Vagina (tissue), 2 donors: ENCODE measurements at places on chromosomes 1 and 21.

DNA sequence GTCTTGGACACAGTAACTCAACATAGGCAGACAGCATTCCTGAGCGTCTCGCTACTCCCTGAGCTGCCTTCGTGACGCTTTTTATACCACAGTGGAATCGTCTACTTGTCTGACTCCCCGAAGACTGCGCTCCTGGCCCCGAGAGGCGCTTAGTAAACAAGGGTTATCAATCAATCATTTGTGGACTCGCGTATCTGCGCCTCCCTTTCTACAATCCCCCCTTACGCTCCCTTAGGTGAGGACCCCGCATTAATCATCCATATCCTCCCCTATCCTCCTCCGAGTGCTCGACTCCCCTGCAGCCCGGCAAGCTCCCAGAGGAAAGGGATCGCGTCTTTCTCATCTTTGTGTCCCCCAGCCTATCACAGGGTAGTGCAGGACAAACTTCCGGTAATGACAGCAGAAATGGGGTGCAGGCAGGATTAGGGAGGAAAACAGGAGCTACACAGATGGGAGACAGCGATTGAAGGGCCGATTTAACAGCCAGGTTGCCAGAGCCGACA lies 522 bp downstream of the TMEM59 start:
- H3K4me1 ChIP-seq: peaks cover 57% of the 10 kb centered on the region
- H3K4me3 ChIP-seq: peak overlapping the region; percentile 92
- DNase-seq: peak; percentile 88
- H3K27me3 ChIP-seq: no peaks in the 10 kb centered on the region
- H3K27ac ChIP-seq: peak overlapping the region; percentile 91

GRCh38 chr1:40316595-40317393 lies at the start of gene COL9A2:
Gene COL9A2 (minus strand): TSS chr1:40317286. CDS start chr1:40317197, 89 bp downstream.
- H3K27me3 ChIP-seq: peaks cover 7% of the 10 kb centered on the region
- H3K4me3 ChIP-seq: peak within 1 kb of the TSS; percentile 46
- no peak within 1 kb of the TSS for H3K27ac ChIP-seq
- DNase-seq: peak; percentile 84
- peaks cover 36% of the 10 kb centered on the region for H3K4me1 ChIP-seq

DNA sequence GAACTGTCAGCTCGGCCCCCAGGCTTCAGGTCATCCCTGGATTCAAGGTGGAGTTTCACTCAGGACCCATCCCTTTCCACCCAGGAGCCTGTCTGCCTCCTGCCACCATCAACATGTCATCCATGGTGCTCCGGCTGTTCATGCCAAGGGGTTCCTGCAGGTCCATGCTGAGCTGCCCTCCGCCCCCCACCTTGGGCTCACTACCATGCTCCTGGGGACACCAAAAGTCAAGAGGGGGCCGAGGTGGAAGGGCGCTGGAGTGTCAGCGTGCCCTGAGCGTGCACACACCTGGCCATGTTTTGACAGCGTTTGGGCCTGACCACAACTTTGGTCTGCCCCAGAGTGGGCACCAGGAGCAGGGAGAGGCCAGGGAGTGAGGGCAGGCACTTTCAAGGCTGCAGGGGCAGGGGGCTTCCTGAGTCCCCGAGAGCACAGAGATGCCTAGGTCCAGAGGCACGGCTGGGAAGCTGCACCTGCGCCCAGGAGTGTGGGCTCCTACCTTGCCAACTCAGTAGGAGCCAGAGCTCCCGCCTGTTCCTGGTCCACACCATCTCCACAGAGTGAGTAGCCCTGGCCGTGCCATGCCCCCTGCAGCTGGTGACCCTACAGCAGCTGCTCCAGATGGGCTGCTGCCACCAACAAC lies 639.6 kb upstream of the ZP4 start:
- no peaks in the 10 kb centered on the region for H3K36me3 ChIP-seq
- DNase-seq: no peak
- no peak overlapping the region for H3K4me3 ChIP-seq
- H3K27ac ChIP-seq: no peak overlapping the region
- no peaks in the 10 kb centered on the region for H3K4me1 ChIP-seq

GRCh38 chr1:93061895-93062792 lies 16.9 kb upstream of the MTF2 start:
- no peak for DNase-seq
- no peaks in the 10 kb centered on the region for H3K4me1 ChIP-seq

DNA sequence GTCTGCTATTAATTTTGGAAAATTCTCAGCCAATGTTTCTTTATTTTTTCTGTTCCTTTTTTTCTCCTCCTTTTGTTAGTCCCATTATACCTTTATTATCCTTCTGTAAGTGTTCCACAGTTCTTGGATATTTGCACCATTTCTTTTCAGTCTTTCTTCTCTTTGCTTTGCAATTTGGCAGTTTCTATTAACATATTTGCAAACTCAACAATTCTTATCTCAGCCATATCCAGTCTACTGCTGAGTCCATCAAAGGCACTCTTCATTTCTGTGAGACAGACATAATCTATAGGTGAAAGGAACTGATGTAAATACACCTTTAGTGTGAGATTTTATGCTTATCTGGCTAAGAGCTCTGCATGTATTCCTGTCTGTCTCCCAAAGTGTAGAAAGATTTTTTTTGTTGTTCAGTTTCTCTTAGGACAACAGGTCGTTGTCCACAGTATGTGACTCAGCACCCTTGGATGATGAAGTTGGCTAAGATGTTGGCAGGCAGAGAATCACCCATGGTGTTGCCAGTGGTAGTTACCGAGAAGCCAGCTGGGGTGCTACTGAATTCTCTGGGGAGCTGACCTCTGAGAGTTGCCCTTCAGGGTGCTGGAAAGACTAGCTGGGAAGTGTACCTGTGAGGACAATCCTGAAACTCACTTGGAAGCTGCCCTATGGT lies 38.4 kb downstream of the LEPR start:
- no peak for DNase-seq
- H3K4me1 ChIP-seq: no peaks in the 10 kb centered on the region
- no peak overlapping the region for H3K27ac ChIP-seq
- H3K27me3 ChIP-seq: no peaks in the 10 kb centered on the region
- H3K36me3 ChIP-seq: no peaks in the 10 kb centered on the region
- no peak overlapping the region for H3K4me3 ChIP-seq

GRCh38 chr1:155910621-155911121 lies 478 bp downstream of the RIT1 start:
- peak overlapping the region; percentile 72 for H3K4me3 ChIP-seq
- DNase-seq: no peak
- peaks cover 54% of the 10 kb centered on the region for H3K36me3 ChIP-seq
